ENCODE measurements at places on chromosomes 11 and 22.

GRCh38 chr11:18063862-18064434 is 17.9 kb upstream of the TPH1 start:
- DNase-seq, result peak; percentile 95

GRCh38 chr11:129864811-129865210 is 30.6 kb downstream of the NFRKB start:
- DNase-seq, result no peak

DNA sequence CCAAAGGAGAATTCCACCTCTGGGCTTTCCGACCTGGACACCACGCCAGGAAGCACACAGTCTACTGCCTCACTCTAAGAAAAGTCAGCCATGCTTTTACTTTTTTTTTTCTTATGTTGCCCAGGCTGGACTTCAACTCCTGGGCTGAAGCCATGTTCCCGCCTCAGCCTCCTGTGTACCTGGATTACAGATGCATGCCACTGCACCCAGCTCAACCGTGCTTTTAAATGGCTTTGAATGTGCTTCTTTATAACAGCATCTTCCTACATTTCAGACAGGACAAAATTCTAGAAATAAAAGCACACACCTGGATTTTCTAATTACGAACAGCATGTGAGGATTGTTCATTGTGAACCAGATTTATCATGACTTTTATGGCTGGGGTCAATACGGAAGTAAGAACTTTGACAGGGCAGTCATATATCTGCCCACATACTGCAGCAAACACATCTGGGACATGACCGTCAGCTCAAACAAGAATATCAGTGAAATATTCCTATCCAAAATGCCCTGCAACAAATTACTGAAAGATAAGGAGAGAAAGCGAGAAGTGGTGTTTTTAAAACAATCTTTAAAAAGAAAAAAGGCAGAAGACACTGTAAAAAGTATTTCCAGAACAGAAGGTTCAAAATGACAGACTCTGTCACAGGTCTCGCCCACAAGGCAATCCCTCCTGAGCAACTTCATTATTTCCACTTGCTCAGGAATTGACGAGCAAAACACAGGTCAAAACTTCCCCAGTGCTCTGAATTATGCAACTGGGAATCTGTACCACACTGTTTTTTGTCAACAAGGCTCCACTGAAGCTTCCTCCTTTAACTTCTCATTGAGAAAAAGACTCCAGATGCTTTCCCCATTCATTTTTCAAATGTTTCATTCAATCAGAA is 42.1 kb downstream of the PACSIN2 start:
- no peak for DNase-seq

- no peak for DNase-seq
Measured at GRCh38 chr22:36415415-36416168, 27.8 kb upstream of the MYH9 start.

GRCh38 chr11:36210529-36210928 is 78.7 kb downstream of the COMMD9 start:
- no peak for DNase-seq

DNA sequence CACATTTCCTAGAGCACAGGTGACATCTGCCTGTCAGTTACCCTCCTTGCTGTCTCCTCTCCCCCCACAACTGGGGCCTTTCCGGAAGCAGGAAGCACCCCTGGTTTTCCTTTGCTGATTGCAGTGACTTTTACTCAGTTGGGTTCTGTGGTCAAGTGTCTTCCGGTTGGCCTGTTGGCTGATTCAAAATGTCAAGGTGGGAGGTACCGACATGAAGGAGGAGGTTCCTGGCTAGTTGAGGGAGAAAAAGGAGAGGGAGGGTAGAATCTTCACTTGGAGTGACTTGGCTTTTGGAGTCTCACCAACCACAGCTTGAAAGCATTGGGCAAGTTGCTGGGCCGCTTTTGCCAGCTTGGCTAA is 9.3 kb upstream of the ADAMTS15 start:
- no peak for DNase-seq

- no peak for DNase-seq
Measured at GRCh38 chr22:42991010-42991651, 23.8 kb downstream of the PACSIN2 start.

GRCh38 chr11:77322926-77323590 is 21.6 kb upstream of the GDPD4 start:
- no peak for DNase-seq

DNA sequence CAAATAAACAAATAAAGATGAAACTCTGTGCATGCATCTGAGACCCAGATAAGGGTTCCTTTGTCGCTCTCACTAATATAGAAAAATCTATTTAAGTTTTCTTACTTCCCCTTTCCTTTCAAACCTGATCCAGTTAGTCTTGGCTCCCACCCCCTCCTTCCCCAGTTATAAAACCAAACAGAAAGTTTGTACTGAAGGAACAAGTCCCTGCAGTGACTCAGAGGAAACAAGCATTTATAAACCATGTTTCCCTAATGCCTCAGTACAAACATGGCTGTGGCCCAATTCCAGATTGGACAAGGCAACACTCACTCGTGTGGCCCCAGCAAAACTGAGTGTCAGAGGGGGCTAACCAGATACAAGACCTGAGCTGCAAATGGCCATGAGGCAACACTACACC is 65.5 kb upstream of the ARHGAP20 start:
- no peak for DNase-seq

DNA sequence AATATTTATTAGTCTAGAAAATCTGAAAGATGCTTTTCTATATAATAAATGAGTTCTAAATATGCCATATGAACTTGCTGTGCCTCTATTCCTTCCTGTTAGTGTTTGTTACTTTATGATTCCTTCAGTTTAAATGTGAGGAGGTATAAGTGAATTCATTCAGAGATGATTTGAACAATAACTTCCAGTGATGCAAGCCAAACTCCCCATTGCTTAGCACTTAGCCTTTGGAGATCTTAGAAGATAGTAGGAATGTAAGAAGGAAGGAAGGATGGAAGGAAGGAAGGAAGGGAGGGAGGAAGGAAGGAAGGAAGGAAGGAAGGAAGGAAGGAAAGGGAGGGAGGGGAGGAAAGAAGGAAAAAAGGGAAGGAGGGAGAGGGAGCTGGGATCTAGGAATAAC is 25.1 kb downstream of the MMP13 start:
- DNase-seq, result no peak

DNA sequence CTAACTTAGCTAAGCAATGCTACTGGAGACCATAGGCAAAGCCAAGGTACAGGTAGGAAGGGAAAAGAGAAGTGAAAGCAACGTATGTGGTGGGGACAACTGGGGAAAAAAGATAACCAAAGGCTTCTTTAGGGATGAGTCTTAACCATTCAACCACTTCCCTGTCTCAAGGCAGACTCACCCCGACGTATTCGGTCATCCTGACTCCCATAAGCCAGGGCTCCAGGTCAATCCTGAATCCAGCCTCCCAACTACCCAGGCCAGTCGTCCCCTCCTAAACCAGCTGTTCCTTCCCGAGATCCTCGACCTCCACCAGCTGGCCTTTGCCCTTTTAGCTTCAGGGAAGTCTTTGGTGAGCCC is 330 bp downstream of the ACP2 start:
- DNase-seq, result no peak

DNA sequence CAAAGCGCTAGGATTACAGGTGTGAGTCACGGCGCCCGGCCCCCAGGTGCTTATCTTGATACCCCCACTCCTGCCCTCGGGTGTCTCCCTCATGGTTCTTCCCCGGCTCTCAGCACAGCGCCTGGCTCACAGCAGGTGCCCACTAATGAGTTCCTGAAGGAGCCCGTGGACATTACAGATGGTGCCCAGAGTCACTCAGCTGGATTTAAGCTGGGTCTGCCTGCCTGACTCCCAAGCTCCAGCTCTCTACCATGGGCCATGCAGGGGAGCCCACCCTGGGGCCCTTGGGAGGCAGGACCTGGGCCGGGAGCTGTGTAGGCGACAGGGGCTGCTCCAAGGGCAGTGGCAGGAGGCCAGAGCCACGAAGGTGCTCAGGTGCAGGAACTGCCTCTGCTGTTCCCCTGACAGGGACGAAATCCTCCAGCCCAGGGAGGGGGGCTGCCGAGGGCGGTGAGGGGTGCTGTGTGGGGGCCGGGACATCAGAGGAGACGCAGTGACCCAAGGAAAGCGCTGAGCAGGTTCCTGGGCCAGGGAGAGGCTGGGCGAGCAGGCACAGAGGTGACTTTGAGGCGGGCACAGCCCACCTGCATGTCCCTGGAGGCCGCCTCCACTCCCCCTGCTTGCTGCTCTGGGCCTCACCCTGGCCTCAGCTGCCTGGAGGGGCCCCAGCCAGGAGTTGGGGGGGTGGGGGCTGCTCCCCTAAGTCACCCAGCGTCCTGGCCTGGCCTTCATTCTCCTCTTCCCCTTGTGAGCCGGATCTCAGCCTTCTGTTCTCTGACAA is 14.6 kb upstream of the FLRT1 start:
- no peak for DNase-seq

DNA sequence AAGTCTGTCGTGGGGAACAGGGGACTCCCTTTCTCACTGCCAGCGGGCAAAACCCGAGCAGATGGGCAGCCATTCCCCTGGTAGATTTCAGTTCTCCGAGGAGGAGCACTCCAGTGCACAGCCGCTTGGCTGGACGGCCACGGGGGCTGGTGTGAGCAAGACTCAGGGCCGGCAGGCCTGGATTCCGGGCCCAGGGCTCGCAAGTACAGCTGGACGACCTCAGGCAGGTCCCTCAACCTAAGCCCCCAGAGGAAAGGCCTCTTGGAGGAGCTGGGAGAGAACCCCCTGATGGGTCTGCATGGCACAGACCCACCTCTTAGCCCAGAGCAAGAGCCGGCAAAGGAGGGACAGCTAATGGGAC is 31.3 kb upstream of the TCF20 start:
- no peak for DNase-seq

- DNase-seq, result no peak
Measured at GRCh38 chr22:41417622-41418390, 28.8 kb downstream of the TOB2 start.

DNA sequence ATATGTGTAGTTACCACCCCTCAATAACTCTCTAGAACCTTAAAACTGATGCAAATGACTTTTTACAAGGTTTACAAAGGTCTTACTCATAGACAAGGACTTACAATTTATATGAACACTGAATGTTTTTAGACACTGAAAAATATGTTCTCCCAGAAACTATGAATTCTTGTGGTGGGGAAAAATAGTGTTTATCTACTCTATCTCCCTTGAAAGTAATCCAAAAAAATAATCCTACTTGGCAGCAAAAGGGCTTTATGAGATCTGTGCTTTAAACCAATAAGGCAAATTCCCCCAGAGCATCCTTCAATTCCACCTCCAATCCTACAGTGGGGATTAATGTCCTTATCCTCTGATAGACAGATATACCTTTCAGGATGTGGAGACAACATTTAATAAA is 1984.1 kb upstream of the RAG2 start:
- DNase-seq, result no peak

DNA sequence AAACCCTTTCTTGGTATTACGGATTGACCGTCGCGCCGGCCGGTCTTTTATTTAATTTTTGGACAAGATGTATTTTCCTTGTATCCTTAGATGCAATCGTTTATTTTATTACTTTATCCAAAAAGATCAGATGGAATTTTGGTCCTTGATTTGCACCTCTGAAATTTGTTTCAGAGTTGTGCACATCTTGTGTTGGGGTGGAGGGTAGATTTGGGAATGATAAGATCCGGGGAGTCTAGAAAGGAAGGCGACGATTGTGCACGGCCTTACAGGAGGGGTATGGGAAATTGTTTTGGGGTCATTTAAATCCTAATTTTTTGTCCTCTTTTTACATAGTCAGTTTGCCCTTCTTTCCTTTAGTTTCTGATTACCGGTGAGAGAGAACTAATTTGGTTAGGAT is 1.4 kb downstream of the KDM2A start:
- DNase-seq, result no peak

- DNase-seq, result peak; percentile 89
Measured at GRCh38 chr22:19891317-19892256, 36.9 kb upstream of the GNB1L start.

GRCh38 chr11:83827520-83827919 is 541.4 kb upstream of the CCDC90B start:
- DNase-seq, result no peak

DNA sequence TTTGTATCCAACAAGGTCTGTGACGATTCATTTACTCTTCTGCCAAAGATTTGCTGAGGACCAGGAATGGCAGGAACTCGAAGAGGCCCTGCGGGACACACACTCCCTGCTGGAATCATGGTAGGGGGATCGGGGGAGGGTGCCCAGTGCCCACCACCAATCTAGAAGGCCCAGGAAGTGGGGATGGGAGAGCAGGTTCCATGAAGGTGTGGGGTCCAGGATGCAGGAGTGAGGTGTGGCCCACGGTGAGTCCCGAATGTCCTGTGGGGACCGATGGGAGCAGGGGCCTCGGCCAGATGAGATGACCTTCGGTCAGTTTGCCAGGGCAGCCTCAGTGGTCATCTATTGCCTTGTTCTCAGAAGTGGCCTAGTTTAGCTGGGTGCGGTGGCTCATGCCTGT is 492.7 kb downstream of the BRD1 start:
- DNase-seq, result no peak

DNA sequence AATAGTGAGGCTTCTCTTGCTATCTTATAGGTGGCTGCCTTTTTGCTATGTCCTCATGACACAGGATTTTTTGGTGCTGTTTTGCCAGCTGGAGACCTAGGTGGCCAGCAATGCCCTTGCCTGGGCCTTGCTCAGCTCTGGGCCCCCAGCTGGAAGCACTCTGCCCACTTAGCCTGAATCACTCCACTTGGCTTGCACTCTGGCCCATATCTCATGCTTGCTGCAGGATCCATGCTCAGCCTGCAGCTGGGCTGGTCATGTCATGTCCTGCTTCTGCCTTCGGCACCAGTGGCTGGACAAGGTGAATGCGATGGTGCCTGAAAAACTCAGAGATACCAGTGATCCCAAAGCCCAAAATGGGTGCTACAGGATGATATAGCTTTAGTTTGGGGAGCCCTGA is 818.6 kb upstream of the FAT3 start:
- no peak for DNase-seq

DNA sequence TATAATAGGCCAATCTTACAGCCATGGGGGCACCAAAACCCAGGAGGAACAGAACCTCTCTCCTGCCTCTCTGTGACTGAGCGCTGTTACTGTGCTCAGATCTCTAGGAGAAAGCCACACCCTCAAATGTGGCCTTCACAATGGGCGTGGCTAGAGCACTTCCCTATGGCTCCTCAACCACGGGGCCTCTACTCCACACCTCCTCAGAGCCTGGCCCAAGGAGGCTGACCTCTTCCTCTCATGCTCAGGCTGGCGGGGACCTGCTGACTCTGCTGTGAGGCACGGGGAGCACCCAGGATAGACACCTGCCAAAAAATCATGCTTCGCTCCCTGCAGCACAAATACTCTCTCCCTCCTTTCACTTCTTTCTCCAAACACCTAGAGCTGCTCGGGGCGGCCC is 41.0 kb downstream of the C11orf58 start:
- DNase-seq, result no peak

DNA sequence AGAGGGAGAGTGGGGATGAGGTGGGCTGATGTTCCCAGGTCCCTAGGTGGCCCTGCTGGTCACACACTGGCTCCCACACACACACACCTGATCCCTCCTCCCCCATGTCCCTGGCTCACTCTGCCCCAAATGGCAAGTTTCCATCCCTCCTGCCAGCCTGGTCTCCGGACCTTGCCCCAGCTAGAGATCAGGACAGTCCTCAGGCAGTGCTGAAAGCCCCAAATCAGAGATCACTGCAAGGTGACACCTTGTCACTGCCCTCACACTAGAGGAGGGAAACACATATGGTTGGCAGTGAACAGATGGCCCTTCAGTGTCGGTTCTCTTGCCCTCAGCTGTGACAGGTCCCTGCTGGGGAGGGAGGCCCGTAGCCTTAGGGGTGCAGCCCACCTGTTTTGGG is 7.6 kb downstream of the TMPRSS5 start:
- no peak for DNase-seq

Measured in NCI-H2081 (cell line).